Cardiac ventricle fibroblast (primary cell): ENCODE measurements at places on chromosomes 2 and 18. TPM values are rescaled to one million over a fixed set of nuclear protein-coding genes. Genes with fewer than 3 reads are reported as not detected.

Gene ANTXR1
- 65.2 and 81.3 TPM in 2 replicates for total RNA-seq

Gene REEP1
- not detected in 2 replicates for total RNA-seq

Gene LRATD1
- total RNA-seq = 0.59 TPM in 1 of 2 replicates, not detected in the other

Gene RESP18
- total RNA-seq = not detected in 2 replicates

Gene TUBA3E
- not detected in 2 replicates for total RNA-seq

Gene RAD51AP2
- total RNA-seq = not detected in 2 replicates
